ENCODE measurements at places on chromosomes 7 and 10. TPM values are rescaled to one million over a fixed set of nuclear protein-coding genes. Genes with fewer than 3 reads are reported as not detected.

The SAP25 gene
- not detected for total RNA-seq

The CCDC172 gene
- total RNA-seq, result not detected

The FAM25A gene
- total RNA-seq, result not detected

The NAT16 gene
- 0.12 TPM for total RNA-seq

The CALCR gene
- total RNA-seq, result not detected

The SH2D4B gene
- total RNA-seq, result not detected

The SORBS1 gene
- 8.5 TPM for total RNA-seq

The GARS1 gene
- total RNA-seq, result 154 TPM

The C10orf95 gene
- 10.3 TPM for total RNA-seq

- no peak for DNase-seq
These were observed 32.1 kb downstream of the EN2 start for GRCh38 chr7:155489862-155490696.

DNA sequence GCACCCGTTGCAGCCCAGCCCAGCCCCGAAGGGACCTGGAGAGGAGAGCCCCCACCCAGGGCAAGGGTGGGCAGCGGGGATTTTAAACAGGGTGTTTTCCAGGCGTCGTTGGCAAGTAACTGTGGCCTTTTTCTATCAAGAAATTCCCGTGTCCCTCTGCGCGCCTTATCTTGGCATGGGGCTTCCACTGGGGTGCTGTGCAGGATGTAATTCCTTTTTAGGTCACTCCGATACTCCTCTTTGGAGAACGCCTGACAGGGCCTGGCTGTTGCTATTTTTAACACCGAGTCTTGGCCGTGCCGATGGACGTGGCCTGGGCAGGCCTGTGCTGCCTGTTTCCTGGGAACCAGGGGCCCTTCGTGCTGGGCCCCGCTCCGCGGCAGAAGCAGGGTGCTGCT is 93.8 kb downstream of the INPP5A start:
- DNase-seq, result no peak

DNA sequence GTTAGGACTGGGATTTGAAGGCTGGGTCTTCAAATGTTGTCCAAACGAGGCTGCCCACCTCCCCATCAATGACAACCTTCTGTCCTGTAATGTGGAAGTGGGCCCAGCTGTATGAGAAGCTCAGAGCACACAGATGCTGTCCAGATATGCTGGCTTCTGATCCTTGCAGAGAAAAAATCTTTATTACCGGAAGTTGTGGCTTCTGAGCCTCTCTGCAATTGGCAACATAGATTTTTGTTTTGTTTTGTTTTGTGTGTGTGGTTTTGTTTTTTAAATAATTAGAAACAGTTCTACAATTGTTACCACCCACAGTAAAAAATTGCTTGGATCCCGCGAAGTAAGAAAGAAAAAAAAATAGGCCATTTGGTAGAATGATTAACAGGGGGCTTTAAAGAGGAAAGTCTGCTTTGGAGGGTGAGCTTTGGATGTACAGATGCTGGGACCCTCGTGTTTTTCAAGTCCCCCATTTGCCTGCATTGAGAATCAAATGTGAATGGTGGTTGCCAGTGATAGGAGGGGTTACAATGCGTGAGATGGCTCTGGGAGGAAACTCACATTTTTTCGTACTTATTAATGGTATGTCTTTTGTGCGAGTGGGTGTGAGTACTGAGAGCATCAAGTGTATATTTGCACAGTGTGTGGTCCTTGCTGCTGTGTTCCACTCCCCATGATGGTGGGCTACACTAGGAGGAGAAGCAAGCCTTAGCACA is 153.2 kb downstream of the TCF7L2 start:
- DNase-seq, result no peak

DNA sequence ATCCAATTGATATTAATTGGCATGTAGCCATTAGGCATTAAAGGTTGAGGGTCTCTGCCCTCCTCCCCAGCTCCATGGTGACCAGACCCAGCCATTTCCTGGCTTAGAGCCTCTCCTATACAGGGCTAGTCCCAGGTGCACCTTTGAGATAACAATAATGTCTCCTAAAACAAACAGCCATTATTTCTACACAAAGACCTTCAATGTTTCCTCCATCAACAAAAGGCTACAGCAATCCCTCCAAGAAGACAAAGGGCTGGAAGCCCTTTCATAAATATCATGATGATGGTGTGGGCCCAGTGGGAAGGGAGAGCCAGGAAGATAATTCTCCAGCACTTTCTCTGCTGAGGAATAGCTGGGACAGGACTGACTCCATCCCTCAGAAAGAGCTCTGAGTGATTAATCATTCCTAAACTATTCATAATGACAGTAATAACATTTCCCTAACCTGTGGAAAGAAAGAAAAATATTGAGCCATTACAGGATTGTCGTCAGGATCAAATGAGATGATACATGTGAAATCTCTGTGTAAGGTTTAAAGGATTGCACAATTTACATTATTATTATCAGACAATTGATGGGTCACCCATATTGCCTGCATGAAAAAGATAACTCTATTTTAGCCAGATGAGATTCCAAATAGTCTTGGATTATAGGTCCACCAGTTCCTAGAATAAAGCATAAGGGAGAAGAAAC is 10.2 kb downstream of the PKD2L1 start:
- no peak for DNase-seq

DNA sequence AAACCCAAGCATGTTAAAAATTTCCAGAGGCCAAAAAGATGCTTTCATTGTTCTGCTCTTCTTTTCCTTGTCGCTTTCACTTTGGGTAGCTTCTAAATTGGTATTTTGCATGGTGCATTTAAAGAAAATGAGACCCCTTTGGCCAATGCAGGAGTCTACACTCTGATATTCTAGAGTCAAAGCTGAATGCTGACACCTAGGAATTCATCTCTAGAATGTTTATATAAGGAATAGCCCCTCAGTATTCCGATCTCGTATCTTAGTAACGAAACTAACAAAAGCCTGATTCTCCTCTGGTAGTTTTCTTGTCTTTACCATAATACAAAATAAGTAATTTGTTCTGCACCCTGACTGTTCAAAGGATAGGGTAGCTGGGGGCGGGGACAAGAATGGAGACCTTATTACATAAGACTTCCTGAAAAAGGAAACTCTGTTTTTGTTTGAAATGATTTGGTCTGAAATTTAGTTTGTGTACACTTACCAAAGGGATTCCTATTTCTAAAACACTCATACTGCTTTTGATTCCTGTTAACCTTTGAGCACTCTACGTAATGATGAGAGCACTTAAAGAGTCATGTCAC is 17.1 kb downstream of the IKZF1 start:
- no peak for DNase-seq

DNA sequence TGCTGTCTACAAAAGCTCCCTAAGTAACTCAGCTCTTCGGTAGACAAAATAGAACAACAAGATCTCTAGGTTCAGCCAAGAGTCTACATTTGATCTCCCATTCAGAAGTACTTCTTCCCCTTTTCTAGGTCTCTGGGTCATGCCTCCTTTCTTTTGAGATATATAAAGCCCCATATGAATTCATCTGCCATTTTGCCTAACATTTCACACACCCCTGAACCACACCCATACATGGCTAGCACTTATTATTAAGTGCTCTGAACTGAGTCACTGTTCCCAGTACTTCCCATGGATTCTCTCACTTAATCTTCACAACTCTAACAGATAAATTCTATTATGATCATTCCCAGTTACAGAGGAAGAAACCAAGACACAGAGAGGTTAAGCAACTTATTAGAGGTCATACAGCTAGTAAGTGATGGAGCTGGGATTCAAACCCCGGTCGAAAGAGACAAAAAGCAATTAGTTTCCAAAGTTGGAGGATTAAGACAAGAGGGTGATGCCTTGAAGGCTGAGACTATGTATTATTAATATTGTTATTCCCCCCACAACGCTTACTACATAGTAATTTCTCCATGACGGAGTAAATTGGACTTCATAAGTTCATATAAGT is 17.3 kb downstream of the MYOF start:
- DNase-seq, result no peak

GRCh38 chr7:3978839-3979238 is 677.8 kb downstream of the SDK1 start:
- no peak for DNase-seq

GRCh38 chr10:116240157-116240950 is 32.7 kb downstream of the GFRA1 start:
- no peak for DNase-seq

GRCh38 chr7:55052081-55052480 is 33.3 kb downstream of the EGFR start:
- DNase-seq, result no peak

DNA sequence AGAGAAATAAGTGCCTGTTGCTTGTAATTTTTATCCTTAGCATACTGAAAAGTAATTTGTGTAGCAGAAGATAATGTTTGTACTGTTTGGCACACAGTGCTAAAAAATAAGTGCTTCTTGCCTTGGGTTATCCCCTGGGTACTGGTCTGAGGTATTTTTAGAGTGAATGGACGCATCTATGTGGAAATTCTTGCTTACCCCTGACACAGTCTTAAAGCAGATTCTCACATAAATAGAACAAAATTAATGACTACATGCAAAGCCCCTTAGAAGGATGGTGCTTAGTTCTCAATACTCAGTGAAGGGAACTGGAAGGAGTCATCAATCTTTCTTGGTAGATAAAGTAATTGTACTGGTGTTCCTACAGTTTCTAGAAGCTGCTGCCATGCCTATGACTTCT is 548.6 kb downstream of the ARL4A start:
- DNase-seq, result no peak

GRCh38 chr10:46220872-46221538 is 65.8 kb upstream of the ANTXRL start:
- DNase-seq, result no peak

DNA sequence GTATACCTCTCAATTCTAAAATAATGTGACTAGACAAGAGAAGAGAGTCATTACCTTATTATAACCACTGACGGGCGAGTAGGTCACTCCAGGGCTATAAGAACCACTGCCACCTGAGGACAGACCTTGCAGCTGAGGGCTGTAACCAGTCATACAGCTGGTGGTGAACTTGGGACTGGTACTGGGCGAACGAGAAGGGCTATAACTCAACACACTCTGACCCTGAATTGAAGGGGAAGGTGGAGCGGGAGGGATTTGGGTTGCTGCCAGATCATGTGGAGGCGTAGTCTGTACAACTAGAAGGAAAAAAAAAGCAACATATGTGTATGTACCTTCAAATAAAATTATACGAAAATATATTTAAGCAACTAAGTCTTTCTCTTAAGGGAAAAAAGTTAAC is 3.4 kb downstream of the TMEM209 start:
- no peak for DNase-seq

GRCh38 chr7:7271094-7271874 is 88.9 kb downstream of the C1GALT1 start:
- no peak for DNase-seq

- no peak for DNase-seq
These were observed 81.4 kb downstream of the VWA2 start for GRCh38 chr10:114320249-114321116.

- no peak for DNase-seq
These were observed 231.3 kb downstream of the WDR37 start for GRCh38 chr10:1287487-1287886.

DNA sequence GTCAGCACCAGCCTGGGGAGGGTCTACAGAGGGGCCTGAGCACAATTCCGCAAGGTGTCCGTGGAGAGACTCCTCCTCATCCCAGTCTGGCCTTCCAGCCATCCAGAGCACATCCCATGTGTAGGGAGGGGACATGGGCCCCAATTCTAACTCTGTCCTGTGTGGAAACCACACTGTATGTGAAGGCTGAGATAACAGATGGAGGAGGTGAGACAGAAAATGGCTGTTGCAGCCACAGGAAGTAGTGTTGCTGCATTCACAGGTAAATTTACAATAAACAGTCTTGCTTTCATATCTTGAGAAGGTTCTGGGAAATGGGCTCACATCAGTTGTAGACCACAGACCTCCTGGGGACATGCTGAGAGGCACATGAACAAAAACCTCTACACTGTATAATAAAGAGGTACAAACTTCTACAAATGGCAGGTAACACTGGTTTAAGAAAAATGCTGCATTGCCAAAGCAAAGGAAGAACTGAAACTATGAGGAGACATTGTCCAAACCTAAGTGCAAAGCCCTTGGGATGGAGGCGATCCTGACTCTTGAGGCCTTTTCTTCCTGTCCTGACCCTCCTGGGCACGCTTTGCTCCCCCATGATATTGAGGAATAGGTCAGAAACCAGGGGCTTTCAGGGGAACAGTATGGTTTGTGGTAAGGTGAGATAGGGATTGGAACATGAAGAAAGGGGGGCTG is 21.6 kb upstream of the GIMAP2 start:
- no peak for DNase-seq

GRCh38 chr7:99203092-99203491 is 4.8 kb downstream of the KPNA7 start:
- DNase-seq, result no peak
